Mesothelial cell of epicardium (in vitro differentiated cells): ENCODE measurements at places on chromosomes 4 and X.
A peak's percentile ranks its signal among the peaks of the same experiment; 100 is the strongest.

GRCh38 chr4:23741681-23742191 lies 148.1 kb downstream of the PPARGC1A start:
- no peak for DNase-seq

GRCh38 chr4:185142912-185143600 lies at the start of gene SLC25A4:
SLC25A4 (plus strand) TSS chr4:185143266; CDS start chr4:185143373, 107 bp downstream.
- DNase-seq = peak; percentile 83

GRCh38 chrX:106802063-106802387 lies 448 bp upstream of the TBC1D8B start:
- no peak for DNase-seq

DNA sequence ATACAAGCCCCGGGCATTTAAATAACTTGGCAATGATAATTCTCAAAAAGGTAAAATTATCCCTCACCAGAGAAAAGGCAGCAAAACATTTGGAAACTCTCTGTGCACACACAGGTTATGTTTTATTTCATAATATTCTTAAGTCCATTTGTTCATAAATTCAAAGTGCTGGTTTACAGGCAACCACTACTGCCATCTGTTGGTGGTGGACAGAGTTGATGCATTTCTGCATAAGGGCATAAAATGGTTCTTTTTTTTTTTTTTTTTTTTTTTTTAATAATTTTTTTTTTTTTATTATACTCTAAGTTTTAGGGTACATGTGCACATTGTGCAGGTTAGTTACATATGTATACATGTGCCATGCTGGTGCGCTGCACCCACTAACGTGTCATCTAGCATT lies 31.5 kb upstream of the IL21 start:
- DNase-seq = no peak

DNA sequence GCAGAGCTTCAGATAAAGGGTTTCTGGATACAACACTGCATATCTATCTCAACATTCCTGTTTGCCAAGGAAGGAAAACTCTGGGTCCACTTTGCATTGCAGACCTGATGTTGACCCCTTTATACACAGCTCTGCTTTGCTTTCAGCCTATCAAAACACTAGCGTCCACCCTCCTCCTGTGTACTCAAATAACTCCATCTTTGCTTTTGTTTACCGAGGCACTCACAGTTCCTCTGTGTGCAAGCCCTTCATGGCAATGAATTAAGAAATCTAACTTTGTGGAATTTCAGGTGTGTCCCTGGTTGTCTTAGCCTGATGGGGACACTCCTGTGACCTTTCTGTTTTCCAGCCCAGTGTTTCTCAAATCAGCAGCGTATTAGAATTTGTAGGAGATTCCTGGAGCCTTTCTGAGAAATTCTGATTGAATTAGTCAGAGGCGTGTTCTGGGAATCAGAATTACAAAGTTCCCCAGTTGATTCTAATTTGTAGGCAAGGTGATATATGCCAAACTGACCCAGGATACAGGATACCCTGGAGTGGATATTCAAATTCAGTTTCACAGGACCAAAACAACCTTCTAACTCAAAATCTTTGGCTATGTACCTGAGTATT lies 68.6 kb downstream of the DTHD1 start:
- no peak for DNase-seq

- DNase-seq = no peak
Measured at GRCh38 chrX:13298836-13299235, 21.0 kb downstream of the ATXN3L start.

DNA sequence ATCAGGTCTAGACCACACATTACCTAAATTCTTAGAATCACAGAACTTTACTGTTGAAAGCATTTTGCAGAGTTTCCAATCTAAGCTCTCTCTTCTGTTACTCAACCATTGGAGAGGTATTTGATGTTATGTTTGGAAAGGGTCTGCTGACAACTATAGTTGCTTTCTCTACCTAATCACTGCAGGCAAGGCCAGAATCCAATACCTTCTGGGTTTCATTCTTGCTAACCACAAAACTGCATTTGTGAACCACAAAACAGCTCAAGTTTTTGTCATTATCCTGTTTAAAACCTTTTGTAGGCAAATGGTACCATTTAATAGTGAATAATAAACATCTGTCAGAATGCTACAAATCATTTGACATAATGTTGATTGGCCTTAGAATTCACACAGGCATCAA lies 380.1 kb downstream of the GASK1B start:
- no peak for DNase-seq

GRCh38 chrX:41759817-41760216 lies 35.8 kb downstream of the GPR82 start:
- no peak for DNase-seq

- peak; percentile 50 for DNase-seq
Measured at GRCh38 chr4:76459291-76459723, 24.3 kb downstream of the SHROOM3 start.
